Right renal cortex interstitium (tissue), 3 donors: ENCODE measurements at places on chromosomes 11 and 22. TPM values are rescaled to one million over a fixed set of nuclear protein-coding genes. Genes with fewer than 3 reads are reported as not detected.

DNA sequence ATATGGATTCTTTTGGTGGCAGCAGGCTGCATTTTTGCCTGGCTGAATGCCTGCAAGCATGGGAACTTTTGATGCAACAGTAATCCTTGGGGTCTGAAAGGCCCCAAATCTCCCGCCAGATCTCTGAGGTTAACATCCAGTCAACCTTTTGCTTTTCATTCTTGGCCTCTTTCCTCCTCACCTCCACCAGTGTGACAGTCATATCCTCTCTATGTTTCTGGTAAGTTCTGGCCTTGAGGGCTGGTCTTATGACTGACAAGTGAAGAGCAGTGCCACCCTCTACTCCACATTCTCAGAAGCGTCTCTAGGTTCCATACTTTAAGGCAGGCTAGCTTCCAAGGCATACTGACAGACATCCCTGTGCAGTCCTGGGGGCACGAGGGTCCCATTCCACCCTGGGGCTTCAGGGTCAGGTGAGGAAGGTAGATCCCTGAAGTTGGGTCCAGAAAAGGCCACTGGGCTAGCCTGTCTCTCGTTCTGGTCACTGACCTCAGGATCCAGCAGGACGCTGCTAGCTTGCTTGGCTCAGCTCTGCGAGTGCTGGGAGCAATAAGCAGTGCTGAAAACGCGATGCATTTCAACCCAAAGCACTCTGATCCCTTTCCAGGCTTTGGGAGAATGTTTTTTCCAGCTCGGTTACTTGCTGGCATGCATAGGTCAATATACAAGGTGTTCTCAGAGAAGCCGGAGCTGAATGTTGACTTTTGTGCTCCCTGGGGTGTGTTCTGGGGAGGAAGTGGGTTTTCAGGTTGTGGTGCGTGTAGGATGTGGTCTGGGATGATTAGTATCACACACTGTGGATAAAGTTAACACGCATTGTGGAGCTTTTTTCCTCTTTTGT lies 75.2 kb downstream of the PTPRJ start:
- no peak for DNase-seq

Gene ANO3
- polyA plus RNA-seq = 4.7 TPM

Gene CRYBB2
- polyA plus RNA-seq = 0.79 TPM

GRCh38 chr11:41666951-41667653 lies 207.7 kb upstream of the LRRC4C start:
- DNase-seq = no peak

Gene OR10A5
- polyA plus RNA-seq = not detected

GRCh38 chr11:7577291-7578190 lies 63.7 kb downstream of the PPFIBP2 start:
- DNase-seq = no peak
